SW 1271 (cell line): ENCODE measurements at places on chromosomes 3 and 15.

DNA sequence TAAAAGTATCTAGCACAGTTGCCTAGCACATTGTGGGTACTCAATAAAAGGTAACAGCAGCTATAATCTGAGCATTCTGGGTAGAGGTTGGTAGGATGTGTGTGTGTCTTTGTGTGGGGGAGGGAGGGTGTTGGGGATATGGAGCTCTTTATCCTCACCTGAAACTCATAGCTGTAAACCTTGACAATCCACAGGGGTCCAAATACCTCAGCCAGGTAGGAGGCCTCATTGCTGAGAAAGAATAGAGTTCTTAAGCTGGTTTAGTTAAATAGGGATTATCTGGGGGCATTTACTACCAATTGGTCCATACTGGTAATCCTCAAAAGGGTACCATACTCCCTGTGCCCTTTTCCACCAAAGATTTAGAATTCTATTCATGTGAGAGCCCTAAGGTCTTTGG lies 3.9 kb downstream of the SERF2 start:
- no peak for DNase-seq

DNA sequence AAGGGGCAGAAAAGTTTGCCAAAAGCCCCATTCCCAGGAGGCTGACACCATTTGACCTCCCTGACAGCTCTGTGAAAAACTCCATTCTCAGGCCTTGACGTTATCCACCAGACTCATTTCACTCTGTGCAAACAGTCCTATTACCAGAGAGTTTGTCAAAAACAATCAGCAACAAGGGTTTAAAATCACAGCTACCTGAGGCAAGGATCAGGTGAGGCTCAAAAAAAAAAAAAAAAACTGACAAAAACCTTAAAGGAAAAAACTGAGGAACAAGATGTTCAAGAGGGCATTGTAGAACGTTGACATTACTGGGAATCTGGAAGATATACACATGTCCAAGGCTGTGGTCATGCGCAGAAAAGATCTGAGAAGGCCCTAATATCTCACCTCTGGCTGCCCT lies 11.4 kb downstream of the AVEN start:
- no peak for DNase-seq

- DNase-seq, result no peak
Measured at GRCh38 chr3:194758716-194759115, 73.0 kb downstream of the FAM43A start.

- DNase-seq, result no peak
Measured at GRCh38 chr3:171747223-171747920, 62.9 kb downstream of the PLD1 start.

DNA sequence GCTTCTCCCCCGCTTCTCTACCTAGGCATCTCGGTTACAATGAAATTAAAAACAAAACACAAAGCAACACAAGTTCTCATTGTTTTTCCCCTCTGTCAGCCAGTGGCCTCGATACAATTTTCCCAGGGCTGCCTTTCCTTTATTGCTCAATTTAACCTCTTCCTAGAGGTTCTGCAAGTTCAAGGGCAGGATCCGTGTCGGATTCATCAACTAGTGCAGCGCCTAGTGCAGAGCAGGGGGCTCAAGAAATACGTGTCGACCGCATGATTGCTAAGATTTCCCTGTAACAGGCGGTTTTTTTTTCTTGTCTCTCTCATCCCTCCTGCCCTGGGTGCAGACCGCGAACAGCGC lies 1.4 kb upstream of the BHLHE40 start:
- no peak for DNase-seq

DNA sequence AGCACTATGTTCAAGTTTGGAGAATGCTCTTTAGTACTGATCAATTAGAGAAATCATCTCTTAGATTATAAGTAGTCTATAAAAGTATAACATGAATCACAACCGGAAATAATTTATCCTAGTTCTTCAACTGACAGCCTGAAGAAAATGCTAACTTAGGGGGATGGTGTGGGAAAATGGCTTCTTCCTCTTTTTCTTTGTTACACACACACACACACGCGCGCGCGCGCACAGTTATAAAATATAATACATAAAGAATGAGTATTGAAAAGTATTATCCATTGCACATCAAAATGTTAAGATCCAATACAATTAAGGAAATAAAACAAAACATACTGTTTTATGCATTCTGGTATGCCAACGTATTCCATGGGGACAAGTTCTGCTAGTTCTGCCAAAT lies 11.2 kb upstream of the GTF2A2 start:
- no peak for DNase-seq
